ENCODE measurements at places on chromosomes 1 and 21.

- DNase-seq: no peak
Measured at GRCh38 chr1:46172321-46172720, 2.6 kb upstream of the TSPAN1 start.

- peak; percentile 67 for DNase-seq
Measured at GRCh38 chr1:186404454-186405051, 28.9 kb downstream of the ODR4 start.

GRCh38 chr21:32772281-32773047 is 909 bp upstream of the PAXBP1 start:
- DNase-seq: peak; percentile 31

DNA sequence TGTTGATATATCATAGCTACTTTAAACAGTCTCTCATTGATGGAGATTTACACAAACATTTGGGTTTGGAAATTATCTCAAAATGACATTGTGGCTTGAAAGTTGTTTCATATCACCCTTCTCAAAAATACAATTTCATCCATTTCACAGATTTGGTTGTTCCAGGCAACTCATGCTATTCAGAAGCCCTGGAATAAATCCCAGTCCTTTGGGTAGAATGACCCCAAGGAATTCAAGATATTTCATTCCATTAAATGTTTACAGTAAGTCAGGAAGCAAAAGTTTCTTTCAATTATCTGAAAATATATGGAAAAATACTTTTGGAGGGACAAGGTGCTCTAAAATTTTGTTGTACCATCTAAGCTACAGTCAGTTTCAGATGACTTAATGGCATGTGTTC is 27.1 kb downstream of the MPZL1 start:
- no peak for DNase-seq

All from HEK293T (cell line).